ENCODE measurements at places on chromosomes 1 and 21.

DNA sequence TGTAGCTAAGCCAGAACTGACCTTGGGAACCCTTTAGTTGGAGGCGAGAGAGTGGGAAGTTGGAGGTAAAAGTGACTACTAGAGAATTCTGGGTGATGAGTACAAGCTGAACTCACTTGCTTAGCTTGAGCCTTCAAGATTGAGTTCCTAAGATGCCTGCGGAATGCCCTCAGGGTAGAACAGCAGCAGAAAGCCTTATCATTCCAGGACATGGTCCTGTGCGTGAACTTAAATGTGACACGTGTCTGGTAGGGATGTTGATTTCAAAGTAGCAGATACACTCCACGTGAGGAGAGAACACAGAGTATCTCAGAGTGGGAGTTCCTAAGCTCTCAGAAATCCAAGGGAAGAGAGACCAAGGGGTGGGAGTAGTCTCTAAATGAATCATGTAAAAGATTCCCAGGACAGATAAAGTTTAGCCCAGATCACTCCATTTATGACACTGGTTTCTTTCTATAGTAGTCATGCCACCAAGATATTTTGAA is 60.1 kb downstream of the KCNK1 start:
- peak; percentile 18 for DNase-seq

DNA sequence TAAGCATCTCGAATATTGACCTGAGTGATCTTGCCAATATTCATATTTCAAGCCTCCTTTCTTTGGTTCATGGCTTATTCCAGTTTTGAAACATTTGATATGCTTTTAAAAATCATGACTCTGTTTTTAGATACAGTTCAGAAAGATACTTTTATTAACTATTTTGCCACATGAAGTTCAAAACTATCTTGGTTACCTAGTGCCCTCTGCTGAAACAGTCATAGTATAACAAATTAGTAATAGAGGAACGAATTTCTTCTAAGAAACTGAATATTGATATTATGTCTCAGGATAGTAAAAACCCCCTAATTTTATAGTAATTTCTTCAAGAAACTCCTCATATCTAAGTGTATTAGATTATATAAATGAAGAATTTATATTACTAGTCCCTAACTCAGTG is 52.6 kb upstream of the RC3H1 start:
- peak; percentile 12 for DNase-seq

- no peak for DNase-seq
Measured at GRCh38 chr1:93474321-93474720, 26.4 kb downstream of the FNBP1L start.

- peak; percentile 66 for DNase-seq
Measured at GRCh38 chr1:89809556-89809955, 11.3 kb upstream of the LRRC8D start.

- no peak for DNase-seq
Measured at GRCh38 chr1:119266858-119267257, 101.7 kb upstream of the HAO2 start.

DNA sequence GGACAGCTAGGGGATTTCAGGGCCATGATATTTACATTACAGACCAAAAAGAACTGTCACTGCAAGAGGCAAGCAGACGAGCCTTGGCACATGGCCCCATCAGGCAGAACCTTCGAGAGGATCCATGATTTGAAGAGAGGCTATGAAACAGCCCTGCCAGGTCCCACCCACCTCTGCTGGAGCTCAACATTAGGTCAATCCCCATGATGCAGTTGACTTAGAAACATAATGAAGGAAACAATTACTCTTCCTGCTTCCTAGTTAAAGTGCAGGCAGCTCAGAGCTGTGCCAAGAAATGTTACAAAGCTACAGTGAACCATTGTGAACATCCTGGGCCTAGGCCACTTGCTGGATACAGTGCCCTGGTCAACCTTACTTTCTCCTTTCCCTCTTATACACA is 41.7 kb upstream of the PTCH2 start:
- no peak for DNase-seq

DNA sequence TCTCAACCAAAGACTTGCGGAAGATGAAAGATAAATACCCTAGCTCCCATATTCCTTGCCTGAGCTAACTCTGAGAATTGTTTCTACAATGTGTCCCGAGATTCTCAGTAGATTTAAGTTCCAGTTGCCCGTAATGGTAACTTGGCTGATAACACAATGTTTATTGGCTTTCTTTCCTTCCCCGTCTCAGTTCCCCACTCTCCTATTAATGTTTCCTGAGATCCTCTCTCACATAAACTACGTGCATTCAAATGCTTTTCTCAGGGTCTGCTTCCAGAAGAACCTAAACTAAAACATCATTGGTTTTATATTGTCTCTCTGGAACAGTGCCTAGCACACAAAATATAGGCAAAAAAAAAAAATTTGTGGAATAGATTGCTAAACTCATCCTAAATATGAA is 794.2 kb upstream of the ADGRL2 start:
- no peak for DNase-seq

GRCh38 chr1:203116091-203116820 is 11.3 kb upstream of the ADORA1 start:
- DNase-seq: no peak

GRCh38 chr1:212002536-212002935 is 32.8 kb downstream of the INTS7 start:
- DNase-seq: no peak

DNA sequence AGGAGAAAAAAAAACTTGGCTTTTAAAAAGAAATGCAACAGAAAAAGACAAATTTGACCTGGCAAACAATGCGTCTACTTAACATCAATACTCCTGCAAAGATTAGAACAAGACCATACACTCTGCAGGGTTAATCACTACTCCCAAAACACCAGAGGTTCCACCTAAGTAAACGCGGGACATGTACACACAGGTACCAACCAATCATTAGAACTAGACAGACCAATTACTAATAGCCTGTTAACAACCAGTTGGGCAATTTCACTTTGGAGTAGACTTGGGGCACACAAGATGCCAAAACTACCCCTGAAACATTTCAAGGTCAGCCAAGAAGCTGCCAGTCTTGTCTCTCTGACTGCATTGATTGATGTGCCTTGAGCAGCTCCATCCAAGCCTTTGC is 125.8 kb downstream of the RRAGC start:
- DNase-seq: no peak

- DNase-seq: peak; percentile 79
Measured at GRCh38 chr1:33443705-33444180, 12.8 kb upstream of the PHC2 start.

DNA sequence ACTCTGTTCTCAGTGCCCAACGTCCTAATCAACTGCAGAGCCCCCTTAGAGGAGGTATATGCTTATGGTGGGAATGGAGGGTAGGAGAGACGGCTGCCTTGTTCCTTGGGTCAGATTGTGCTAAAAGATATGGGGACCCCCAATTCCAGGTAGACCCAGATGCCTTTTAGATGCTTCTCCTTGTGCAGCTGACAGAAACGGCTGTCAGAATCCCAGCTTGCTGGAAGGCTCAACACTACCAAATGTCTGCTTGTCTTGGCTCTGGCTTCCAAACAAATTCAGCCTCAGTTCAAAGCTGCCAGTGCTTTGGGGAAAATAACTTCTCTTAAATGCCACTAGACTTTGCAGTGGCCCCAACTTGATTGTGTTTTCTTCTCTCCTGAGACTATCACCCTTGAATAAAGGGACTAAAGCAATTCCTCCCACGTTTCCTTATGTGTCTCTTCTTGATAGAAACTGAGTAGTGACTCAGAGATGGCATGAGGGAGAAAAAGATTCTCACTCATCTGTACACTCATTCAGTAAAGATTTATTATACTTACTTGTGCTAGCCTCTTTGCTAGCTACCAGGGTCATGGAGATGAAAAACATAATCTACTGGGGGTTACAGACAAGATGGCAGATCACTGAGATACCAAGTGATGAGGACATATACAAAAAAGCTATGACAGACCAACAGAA is 3.4 kb upstream of the RNF19B start:
- peak; percentile 69 for DNase-seq

- no peak for DNase-seq
Measured at GRCh38 chr1:217622042-217622441, 8.8 kb downstream of the GPATCH2 start.

DNA sequence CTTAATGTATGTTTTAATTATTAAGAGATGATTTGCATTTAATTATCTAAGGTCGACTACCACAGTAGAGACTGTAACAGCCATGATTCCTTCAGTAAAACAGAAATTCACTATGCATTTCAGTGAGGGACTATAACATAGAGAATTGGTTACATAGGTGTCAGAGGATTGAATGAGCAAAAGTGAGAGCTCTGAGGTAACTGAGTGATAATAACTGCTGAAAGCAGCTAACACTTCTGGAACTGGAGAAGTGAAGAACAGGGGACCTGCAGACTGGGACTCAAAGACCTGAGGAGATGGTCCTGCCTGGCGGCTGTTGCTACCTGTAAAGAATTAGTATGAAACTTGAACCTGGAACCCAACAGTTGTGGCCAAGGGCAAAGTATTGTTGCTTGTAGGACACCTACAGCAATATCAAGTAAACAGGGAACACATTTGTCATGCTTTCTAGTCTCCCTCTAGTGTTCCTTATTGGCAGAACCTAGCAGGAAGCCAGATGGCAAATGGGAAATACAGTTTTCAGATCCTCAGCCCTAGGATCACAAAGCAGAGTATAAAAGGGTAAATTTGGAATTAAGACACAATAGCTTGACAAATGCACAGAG is 110.6 kb downstream of the HS2ST1 start:
- DNase-seq: peak; percentile 9

GRCh38 chr21:31991356-31992331 is 118.8 kb downstream of the HUNK start:
- no peak for DNase-seq

- no peak for DNase-seq
Measured at GRCh38 chr1:10555635-10556429, 81.1 kb downstream of the PEX14 start.

DNA sequence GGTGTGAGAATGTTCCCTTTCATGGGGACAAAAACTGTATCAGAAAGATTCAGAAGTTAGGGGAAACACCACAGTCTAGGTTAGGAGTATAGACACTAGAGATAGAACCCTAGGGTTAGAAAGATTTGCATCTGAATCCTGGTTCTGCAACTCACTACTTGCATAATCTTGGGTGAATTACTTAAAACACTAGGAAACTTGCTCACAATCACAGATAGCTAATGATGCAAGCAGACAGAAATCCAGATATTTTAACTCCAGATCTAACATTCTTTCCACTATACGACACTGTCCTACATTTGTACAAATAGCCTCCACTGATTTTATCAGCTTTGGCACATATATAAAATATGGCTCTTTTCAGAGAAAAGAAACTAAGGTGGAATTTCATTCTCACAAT is 30.8 kb upstream of the GLIS1 start:
- DNase-seq: no peak

GRCh38 chr1:202788800-202789199 is 19.4 kb downstream of the KDM5B start:
- no peak for DNase-seq

DNA sequence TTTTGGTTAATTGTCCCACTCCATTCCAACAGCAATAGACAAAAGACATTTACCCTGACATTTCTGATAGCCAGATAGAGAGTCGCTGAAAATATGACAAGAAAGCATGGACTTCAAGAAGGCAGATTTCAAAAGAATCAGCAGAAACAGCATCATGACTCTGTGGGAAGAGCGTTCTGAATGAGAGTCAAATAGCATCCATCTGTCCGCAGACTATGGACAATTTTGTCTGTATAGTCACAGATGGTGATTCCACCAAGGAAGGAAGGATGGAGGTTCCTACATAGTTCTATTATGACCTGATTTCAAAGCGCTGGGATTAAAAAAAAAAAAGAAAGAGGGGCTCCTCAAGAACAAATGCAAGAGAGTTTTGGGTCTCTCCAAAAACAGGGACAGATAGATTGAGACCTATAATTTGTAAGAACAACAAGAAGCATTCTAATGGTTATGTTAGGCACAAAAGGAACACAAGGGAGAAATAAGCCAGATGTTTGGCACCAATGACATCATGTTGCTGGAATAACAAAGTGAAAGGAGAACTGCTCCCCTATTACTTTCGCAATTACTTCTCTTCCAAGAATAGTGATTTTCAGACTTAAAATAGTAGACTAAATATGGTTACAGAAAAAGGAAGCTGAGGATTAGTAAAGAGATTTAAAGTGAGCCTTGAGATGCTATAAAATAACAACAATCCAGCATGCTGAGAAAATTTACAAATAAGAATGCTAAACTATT is 28.5 kb downstream of the NIBAN1 start:
- DNase-seq: peak; percentile 37

- DNase-seq: no peak
Measured at GRCh38 chr1:64440183-64440826, 29.6 kb upstream of the CACHD1 start.

GRCh38 chr1:160491017-160491416 is 32.0 kb downstream of the SLAMF6 start:
- no peak for DNase-seq

- DNase-seq: no peak
Measured at GRCh38 chr1:200925831-200926230, 31.1 kb downstream of the INAVA start.

- no peak for DNase-seq
Measured at GRCh38 chr1:193234530-193234929, 48.1 kb upstream of the B3GALT2 start.

GRCh38 chr1:223233410-223234169 is 90.5 kb upstream of the TLR5 start:
- DNase-seq: peak; percentile 85

DNA sequence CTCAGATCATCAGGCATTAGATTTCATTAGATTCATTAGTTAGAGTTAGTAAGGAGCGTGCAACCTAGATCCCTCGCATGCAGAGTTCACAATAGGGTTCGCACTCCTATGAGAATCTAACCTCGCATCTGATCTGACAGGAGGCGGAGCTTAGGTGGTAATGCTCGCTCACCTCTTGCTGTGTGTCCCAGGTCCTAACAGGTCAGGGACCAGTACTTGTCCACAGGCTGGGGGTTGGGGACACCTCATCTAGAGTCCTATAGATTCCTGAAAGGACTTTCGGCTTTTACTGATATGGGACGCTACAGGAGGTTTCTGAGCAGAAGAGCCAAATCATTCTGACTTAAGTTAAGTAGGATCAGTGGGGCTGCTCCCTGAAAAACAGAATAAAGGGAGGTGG is 91.4 kb downstream of the AKT3 start:
- no peak for DNase-seq

GRCh38 chr1:18142471-18142870 is 34.9 kb downstream of the IGSF21 start:
- no peak for DNase-seq

- no peak for DNase-seq
Measured at GRCh38 chr1:25062621-25063255, 132.7 kb upstream of the RUNX3 start.

DNA sequence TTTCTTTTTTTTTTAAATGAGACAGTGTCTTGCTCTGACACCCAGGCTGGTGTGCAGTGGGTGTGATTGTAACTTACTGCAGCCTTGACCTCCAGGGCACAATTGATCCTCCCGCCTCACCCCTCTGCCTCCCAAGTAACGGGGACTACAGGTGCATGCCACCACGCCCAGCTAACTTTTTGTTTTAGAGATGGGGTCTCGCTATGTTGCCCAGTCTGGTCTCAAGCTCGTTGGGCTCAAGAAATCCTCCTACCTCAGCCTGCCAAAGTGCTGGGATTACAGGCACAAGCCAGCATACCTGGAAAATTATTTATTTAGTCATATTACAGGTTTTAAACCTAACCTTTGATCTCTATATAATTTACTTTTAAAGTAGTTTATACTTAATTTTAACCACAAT is 13.4 kb downstream of the LRRC39 start:
- DNase-seq: no peak
